CD4-positive, alpha-beta T cell treated with Interleukin-17A for 1 hour (primary cell): ENCODE measurements at places on chromosomes 13 and 19.

DNA sequence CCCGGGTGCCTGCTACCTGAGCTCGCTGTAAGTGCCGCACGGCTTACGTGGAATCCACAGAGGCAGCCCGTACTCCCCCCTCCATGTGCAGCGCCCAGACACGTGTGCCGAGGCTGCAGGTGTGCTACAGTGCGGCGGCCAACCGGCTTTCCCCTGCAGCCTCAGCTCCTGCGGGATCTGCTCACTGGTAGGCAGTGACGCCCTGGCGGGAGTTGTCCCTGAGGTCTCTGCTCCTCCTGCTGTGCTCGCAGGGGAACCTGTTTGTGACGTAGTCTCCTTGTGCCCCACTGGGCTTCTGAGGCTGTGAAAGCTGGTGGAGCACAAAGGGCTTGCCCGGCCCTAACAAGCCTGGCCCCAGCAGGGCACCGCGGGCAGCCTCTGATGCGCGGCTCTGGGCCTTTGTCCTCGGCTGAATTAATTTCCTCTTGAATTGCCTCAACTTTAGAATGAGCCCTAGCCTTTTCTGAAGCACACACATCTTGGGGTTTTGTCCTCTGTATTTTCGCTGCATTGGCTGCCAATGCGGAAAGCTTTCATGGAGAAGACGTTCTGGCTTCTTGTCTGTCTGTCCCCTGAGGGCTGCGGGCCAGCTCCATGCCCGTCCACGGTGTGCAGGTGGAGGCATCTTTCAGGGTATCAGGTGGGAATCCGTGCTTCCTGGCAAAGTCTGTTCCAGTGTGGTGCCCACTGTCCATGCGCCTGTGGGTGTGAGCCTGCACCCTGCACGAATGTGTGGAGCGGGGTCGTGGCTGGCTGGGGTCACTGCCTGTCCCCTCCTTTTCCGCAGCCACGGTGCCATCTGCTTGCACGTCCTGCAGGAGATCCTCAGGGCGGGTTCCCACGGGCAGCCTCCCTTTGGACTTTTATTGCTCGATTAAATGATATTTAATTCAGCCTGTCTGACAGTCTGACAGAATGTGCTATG lies 77.3 kb upstream of the MCF2L start:
- no peak for DNase-seq

GRCh38 chr13:69324090-69324886 lies 783.3 kb upstream of the ATXN8OS start:
- DNase-seq, result no peak

DNA sequence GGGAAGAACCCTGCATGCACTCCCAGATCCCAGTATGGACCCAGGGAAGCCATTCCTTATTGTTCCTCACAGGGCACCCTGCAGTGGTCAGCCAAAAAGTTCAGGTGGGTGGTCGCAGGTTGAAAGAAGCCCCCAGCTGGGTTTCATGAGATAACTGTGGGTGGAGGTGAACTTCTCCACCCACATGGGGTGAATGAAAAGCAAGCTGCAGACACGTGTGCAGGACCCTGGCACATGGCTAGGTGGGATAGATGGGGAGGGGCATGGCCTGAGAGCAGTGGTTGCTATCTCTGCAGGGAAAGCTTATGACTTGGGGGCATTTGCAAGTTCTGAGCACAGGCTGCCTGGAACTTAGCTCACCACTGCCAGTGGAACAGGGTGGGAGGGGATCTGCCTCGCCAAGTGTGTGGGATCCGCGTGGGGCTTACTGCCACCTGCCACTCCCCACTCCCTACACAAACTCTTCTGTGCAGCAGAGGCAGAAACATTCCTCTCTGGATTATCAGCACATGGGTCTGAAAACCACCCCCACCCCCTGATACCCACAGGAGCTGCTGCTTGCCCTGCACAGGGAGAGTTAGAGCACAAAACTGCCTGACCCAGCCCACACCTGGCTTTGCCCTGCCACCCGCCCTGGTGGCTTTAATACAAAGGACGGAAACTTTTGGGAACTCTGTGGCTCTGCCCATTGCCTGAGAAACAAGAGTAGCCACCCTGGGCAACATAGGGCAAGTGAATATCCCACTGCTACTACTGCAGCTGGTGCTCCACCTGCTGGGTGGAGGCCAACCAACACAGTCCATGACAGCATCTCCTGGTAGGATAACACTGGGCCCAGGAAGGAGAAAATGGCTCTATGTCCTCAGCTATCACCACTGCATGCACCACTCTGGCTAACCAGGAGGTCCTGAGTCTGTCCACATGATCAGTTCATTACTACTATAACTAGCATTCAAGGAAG lies 24.4 kb downstream of the PLA2G4C start:
- no peak for DNase-seq

DNA sequence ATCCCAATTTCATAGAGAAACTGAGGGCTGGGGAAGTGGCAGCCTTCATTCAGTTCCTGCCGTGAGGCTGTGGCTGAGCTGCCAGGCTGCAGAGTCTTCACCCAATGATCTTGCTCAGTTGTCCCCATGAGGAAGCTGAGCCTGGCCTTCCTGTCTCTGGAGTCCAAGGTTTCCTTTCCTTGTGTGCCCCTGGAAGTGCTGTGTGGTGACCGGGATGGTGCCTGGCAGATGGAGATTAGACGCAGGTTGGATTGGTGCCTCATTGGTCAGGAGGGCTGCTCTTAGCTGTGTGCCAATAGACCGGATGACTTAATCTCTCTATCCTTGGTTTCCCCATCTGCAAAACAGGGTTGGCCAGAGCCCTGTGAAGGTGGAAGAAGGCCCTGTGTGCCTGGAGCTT lies 24.6 kb downstream of the DNM2 start:
- no peak for DNase-seq

GRCh38 chr19:51002089-51002532 lies 707 bp upstream of the KLK8 start:
- no peak for DNase-seq

GRCh38 chr13:28316129-28316528 lies 177.8 kb downstream of the PAN3 start:
- no peak for DNase-seq
